ENCODE measurements at places on chromosomes 3 and 15.

- no peak for DNase-seq
Measured at GRCh38 chr3:73603762-73604171, 21.0 kb downstream of the PDZRN3 start.

DNA sequence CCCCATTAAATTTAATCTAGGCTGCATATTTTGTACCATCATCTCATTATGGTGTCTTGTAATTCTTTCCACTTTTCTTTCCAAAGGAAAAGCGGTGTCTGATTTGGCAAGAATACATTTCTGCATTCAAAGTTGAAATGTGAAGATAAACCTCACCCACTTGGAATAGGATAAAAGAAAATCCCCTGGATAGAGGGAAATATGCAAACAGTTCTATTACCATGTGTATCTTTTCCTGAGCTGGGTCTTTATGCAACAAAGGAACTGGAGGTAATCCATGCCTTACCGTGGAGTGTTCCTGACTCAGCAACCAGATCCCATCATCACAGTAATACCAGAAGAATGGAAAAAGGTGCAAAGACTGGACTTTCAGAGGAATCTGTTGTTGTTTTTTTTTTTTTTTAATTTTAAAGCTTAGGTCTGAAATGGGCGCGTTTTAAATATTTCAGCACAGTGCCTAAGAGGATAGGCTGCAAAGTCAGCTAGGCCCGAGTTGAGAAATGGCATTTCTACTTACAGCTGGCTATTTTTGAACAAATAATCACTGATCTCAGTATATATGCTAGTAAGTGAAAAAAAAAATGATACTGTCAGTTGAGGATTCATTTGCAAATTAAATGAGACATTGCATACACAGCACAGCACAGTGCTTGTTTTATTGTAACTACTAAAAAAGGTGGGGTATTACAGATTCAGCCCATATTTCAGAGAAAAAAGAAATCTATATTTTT, 55.5 kb upstream of the ADAMTS9 start:
- DNase-seq: no peak

DNA sequence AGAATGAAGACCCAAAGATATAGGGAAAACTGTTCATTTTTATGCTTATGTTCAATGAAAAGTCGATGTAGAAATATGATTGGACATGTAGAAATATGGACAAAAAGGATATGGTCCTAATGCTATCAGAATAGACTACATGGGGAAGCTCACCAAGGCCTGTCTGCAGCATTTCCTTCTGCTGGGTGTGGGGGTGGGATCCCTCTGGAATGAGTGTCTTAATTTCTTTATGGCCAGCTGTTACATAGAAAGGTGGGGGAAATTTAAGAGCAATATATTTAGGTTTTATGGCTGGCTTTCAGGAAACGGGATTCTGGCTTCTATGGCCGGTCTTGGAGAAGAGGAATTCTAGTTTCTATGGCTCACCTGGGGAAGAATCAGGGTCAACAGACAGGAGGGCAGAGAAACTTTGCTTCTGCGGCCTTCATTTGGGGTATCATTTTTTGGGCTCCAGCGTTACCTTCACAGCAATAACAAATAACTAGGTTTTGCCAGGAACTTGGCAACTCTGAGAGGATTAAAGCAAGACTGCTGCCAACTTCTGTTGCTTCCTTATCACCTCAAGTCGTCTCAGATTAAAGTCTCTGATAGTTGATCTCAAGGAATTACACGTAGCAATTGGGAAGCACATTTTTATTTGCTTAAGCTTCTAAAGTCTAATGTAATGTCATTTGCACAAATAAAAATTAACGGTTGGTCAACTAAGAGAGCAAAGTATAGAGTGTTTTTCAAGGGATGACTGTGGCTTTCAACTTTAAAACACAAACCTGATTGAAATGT, 57.0 kb upstream of the GATM start:
- no peak for DNase-seq

GRCh38 chr3:132079147-132079546, 44.3 kb upstream of the CPNE4 start:
- DNase-seq: no peak

GRCh38 chr3:156483426-156483825, 71.5 kb downstream of the SSR3 start:
- DNase-seq: no peak

- no peak for DNase-seq
Measured at GRCh38 chr3:13111873-13112520, 38.8 kb upstream of the IQSEC1 start.

GRCh38 chr3:14431452-14431916, 29.1 kb downstream of the SLC6A6 start:
- no peak for DNase-seq

DNA sequence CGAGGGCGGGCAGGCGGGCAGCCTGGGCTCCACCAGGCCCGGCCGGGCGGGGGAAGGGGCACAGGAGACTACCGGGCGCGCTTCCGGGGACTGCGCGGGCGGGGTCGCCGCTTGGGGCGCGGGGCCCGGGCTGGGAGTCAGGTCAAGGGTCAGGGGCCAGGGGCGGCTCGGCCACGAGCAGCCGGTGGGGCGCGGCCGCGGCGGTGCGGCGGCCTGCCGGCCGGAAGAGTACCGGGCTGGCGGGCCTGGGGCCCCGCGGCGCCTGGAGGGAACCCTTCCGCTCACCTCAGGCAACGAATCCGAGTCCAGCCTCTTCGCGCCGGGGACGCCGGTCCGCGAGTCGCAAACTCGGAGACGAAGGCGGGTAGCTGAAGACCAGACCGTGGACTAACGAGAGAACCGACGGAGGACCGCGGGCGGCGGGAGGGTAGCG, 225 bp downstream of the RHOA start:
- peak; percentile 63 for DNase-seq

DNA sequence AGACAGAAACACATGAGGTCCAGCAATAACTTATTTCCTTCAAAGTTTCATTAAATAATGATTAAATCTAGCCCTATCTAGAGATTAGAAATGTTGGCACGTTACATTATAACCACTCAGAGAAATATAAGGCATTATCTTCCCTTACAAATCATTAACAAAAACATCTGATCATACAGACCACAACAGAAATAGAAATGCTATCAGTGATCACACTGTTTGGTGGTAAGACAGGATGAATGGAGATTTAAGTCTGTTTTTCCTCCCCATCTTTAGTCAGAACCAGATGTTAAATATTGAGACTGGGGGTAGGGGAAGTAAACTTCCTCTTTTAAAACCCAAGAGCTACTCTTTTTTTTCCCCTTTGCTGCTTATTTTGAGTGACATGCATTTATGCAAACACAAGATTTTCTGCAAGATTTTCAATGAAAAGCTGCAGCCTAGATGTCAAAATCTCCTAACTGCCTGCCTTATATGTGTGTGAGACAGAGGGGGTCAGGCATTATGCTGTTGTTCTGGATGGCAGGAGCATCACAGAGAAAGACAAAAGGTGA, 70.4 kb downstream of the CBLB start:
- no peak for DNase-seq

- peak; percentile 44 for DNase-seq
Measured at GRCh38 chr3:23810343-23811184, 4.8 kb downstream of the UBE2E1 start.

GRCh38 chr15:88243895-88244787, 12.4 kb downstream of the NTRK3 start:
- DNase-seq: no peak

DNA sequence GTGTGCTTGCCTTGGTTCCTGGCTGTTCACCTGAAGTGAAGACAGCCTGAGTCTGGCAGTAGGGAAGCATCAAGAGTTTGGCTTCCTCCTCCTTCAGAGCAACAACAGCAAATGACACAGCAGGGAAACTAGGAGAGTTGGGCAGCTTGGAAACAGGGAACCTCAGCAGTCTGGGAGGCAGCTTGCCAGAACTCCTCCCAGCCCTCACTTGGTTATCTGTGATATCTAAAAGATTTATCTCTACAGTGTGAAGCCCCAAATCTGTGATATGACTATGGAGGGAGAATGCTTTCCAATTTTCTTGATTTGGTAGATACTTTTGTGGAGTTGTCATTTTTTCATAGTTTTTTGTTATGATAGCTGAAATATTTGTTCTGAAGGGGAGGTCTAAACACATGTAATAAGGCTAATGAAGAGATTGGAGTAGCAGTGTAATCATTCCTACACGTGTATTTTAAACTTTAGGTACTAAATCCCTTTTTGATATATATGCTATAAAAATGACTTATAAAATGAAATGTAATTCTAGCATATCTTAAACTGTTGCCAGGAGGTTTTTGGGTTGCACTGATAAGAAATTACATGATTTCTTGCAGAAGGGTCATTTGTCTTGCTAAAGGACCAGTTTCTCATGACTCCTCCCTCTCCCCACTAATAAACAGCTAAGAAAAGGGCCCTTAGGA, 20.8 kb downstream of the UBE2E1 start:
- peak; percentile 25 for DNase-seq

- no peak for DNase-seq
Measured at GRCh38 chr3:149977386-149977785, 6.7 kb upstream of the PFN2 start.

DNA sequence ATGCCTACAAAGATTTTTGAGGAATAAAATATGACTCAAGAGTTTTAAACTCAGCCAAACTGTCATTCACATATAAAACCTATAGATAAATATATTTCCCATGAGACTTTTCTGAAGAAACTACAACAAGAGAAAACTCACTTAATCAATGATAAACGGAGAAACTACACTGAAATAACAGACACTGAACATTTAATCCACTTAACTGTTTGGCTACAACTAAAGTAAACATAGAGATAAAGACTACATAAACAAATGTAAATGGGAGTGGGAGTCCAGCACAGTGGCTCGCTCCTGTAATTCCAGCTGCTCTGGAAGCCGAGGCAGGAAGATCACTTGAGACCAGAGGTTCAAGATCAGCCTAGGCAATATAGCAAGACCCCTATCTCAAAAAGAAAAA, 79.2 kb downstream of the MEX3B start:
- DNase-seq: no peak

DNA sequence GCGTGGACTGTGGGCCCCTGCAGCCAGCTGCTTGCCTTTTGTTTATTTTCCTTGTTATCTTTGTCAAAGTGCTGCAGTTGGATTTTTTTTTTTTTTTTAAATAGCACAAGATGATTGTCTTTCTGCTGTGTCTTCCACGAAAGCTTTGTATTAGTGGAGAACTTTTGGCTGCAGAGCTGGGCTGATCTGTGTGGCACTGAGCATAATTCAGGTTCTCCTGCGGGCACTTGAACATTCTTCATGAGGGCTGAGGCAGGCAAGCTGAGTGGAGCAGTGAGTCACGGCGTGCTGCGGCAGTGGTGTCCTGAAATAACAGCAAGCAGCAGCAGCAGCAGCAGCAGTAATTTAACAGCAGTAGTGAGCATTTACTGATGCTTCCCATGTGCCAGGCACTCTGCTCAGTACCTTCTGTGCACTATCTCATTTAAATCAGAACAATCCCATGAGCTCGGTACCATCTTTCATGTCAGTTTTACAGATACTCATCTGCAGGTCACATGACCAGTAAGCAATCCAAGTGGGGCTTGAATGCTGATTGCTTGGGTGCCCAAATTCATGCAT, 45.8 kb downstream of the MITF start:
- DNase-seq: peak; percentile 71

- DNase-seq: no peak
Measured at GRCh38 chr3:178634975-178635374, 98.7 kb downstream of the KCNMB2 start.

GRCh38 chr3:135556174-135556573, 409.4 kb upstream of the PPP2R3A start:
- DNase-seq: no peak

DNA sequence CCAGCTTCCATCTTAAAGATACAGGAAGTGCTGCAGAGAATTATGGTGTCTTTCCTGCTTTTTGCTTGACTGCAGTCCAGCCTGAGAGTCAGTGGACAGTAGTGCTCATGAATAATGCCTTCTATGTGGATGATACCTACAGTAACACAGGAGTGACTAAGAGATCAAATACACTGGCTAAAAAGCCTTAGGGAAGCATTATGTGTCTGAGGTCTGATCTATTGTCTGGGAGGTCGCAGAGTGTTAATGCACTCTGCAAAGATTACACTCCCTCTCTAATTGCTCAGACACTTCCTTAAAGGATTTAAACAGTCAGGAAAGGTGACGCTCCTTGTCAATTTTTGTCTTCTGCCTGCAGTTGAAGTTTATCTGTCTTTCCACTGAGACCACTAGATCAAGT, 183.6 kb downstream of the MCTP2 start:
- DNase-seq: no peak

- DNase-seq: no peak
Measured at GRCh38 chr15:37824717-37825382, 109.6 kb upstream of the TMCO5A start.

- peak; percentile 93 for DNase-seq
Measured at GRCh38 chr3:141412936-141413354, 44.6 kb downstream of the ZBTB38 start.

- DNase-seq: no peak
Measured at GRCh38 chr3:35322070-35322469, 317.3 kb upstream of the ARPP21 start.

GRCh38 chr3:79016587-79017376, 751.0 kb downstream of the ROBO1 start:
- DNase-seq: no peak

GRCh38 chr3:124731760-124732159, 1.5 kb downstream of the UMPS start:
- DNase-seq: no peak

DNA sequence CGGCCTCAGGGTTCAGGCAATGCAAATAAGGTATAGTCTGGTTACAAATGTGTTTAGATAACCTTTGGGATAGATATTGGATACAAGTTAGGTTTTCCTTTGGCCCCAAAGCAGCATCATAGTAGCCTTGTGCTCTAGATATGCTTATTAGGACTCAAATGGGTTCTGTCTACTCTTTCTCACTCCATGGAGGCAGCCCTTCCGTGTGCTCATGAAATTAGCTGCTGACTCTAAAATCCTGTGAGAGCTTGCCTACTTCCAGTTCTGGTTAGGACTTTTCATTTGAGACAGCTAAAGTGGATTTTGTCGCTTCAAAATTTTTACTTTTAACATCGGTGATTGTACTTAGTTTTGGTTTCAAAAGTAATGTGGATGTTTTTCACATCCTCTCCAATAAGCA, 1.6 kb downstream of the CDV3 start:
- DNase-seq: no peak

DNA sequence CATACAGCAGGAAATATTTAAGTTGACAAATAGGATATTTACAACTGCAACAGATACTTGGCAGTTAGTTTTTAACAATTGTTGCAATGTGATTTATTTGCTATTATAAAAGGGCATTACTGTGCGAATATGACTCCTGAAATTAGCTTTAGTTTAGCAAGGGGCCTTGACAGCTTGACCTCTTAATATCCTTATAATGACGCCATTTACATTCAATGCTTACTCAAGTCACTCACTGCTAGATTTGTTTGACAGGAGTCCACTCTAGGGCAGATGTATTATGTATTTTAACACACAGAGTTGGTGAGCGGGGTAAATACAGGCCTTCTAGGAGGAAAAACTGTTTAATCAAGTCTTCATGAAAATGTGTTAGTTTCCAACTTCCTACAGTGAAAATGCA, 58.1 kb upstream of the C15orf61 start:
- DNase-seq: no peak

GRCh38 chr15:59819092-59819491, 130.0 kb upstream of the BNIP2 start:
- DNase-seq: no peak

GRCh38 chr15:91803260-91803659, 50.2 kb upstream of the SLCO3A1 start:
- DNase-seq: no peak

Measured in left ventricle myocardium inferior (tissue), 1 donor.